Hematopoietic multipotent progenitor cell treated with erythropoietin and hydrocortisone succinate and interleukin-3 and kit ligand, for 15 days (in vitro differentiated cells): ENCODE measurements at places on chromosomes 2 and 18.

DNA sequence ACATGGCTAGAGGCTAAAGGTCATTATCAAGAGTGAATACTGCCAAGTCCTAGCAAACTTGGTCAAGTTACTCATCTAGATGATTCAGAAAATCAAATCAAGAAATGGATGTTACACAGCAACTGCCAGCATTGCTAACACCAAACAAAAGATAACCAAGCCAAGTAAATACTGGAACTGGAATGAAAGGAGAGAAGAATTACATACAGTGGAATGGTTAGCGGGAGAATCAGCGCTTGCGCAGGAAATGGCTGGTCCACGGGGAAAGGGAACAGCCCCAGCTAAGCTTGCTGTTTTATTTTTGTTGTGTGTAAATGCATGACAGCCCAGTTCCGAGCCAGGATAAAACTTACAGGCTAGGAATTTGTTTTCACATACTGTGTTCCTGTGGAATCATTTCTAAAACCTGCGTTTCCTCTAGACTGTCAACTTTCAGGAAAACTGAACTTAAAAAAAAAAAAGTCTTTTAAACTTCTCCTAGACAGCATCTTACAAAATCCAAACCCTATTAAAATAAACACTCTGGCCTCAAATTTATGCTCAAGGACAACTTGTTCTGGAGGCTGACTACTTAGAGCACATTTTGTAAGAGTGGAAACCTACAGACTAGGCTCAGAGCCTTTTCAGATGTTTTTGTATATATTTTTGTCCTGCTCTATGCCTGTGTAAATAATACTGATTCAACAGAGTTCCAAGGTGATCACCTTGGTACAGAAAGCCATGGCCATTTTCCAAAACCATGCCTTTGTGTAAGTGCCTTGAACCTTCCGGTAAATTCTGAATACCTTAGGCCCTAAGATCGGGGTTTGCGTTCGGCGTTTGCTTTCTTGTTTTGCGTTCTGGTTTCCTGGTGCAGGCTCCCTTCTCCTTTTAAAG is 30.7 kb upstream of the TXNDC2 start:
- no peak for DNase-seq

- peak; percentile 34 for DNase-seq
Observed at GRCh38 chr18:58223717-58224424, 179.8 kb downstream of the NEDD4L start.

GRCh38 chr2:3952866-3953516 is 249.6 kb downstream of the DCDC2C start:
- no peak for DNase-seq

GRCh38 chr2:16046649-16047048 is 106.3 kb downstream of the MYCN start:
- no peak for DNase-seq

- no peak for DNase-seq
Observed at GRCh38 chr2:21422050-21422449, 298.3 kb downstream of the TDRD15 start.

DNA sequence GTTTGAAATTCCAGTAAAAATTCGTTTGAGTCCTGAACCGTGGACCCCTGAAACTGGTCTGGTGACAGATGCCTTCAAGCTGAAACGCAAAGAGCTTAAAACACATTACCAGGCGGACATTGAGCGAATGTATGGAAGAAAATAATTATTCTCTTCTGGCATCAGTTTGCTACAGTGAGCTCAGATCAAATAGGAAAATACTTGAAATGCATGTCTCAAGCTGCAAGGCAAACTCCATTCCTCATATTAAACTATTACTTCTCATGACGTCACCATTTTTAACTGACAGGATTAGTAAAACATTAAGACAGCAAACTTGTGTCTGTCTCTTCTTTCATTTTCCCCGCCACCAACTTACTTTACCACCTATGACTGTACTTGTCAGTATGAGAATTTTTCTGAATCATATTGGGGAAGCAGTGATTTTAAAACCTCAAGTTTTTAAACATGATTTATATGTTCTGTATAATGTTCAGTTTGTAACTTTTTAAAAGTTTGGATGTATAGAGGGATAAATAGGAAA is 80.7 kb downstream of the ACSL3 start:
- DNase-seq = no peak

- no peak for DNase-seq
Observed at GRCh38 chr2:241639385-241639784, 1.9 kb downstream of the ATG4B start.

DNA sequence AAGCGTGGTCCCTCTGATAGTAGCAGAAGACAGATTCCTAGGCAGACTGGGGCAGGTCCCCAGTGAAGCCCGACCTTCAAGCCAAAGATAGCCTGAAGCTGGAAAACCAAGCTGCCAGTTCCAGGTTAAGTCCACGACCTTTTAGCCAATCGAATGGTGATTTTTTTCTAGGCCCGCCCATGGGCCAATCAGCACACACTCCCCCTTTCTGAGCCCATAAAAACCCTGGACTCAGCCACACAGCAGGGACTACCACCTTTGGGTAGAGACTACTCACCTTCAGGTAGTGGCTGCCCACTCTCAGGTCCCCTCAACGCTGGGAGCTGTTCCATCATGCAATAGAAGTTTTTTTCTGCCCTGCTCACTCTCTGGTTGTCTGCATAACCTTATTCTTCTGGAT is 14.5 kb upstream of the ADI1 start:
- DNase-seq = no peak

- no peak for DNase-seq
Observed at GRCh38 chr2:39519886-39520285, 82.8 kb upstream of the MAP4K3 start.

DNA sequence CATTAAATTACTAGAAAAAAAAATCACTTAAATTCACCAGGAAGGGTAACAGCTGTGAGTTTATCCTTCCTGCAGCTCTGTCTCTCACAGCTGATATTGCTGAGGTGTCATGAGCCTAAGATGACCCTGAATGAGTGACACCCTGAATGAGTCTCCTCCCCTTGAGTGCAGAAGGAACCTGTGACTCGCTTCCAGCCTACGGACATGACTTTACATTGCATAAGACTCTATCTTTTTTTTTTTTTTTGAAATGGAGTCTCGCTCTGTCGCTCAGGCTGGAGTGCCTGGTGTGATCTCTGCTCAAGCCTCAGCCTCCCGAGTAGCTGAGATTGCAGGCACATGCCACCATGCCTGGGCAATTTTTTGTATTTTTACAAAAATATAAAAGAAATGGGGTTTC is 14.1 kb downstream of the MRO start:
- DNase-seq = no peak

- DNase-seq = no peak
Observed at GRCh38 chr18:26406854-26407517, 141.4 kb downstream of the KCTD1 start.

DNA sequence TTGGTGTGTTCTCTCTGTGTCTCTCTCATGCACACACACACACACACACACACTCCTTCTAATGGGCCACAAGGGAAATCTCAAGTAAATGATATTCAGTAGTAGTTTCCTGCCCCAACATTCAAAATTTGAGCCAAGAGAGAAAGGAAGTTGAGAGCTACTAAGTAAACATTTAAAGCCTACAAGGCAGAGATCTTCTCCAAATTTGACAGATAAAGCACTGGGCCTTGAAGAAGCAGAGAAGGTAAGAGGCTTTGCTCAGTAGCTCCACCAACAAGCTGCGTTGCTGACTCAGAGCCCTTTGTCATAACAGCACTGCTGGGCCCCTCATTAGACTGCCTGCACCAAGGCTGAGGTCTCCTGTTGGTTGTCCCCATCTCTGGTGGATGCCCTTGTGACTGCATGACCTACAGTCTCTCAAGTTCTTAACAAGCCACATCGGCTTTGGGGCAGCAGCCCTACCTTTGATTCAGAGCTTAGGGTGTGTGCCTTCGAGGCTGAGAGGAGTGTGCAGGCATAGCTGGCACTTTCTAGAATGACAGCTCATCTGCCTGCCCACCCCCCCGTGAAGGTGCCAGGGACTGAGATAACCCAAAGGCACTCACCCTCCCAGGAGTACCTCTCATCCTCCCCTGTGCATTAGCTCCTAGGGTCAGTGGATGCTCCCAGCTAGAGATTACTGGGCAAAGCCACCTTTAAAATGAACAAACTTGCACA is 32.3 kb upstream of the NEB start:
- no peak for DNase-seq

DNA sequence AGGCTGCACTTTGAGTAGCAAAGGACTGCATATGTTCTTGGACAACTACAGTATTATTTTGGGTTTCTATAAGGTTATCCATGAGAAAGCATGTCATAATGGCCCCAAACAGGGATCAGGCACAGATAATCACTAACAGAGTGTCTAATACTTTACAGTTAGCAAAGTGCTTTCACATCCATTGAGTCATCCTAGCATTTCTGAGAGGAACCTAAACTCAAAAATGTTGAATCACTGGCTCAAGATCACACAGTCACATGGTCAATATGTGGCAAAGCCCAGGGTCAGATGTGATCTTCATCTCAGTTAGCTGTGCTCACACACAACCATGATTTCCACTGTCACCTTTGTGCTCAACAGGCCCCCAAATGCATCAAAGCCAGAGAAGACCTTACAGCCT is 156.1 kb upstream of the VRK2 start:
- no peak for DNase-seq

- peak; percentile 38 for DNase-seq
Observed at GRCh38 chr18:79942786-79943607, 8.5 kb downstream of the SLC66A2 start.
